ENCODE measurements at places on chromosomes 6 and 20. TPM values are rescaled to one million over a fixed set of nuclear protein-coding genes. Genes with fewer than 3 reads are reported as not detected.

DNA sequence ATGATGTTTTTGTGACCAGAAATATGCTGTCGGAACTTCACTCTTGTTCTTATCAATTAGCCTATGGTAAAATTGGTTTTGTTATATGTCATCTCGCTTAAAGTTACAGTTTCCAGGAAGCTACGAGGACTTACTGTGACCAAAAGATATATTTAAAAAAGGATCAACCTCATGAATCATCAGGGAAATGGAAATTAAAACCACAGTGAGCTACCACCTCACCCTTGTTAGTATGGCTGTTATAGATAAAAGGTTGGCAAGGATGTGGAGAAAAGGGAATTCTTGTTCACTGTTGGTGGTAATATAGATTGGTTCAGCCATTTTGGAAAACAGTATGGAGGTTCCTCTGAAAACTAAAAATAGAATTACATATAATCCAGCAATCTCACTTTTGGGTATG, 14.3 kb upstream of the INSM1 start:
- no peak for DNase-seq

GRCh38 chr20:63134201-63134612, 81.7 kb downstream of the YTHDF1 start:
- DNase-seq: no peak

- no peak for DNase-seq
These were observed 72.4 kb downstream of the HFE start for GRCh38 chr6:26159357-26160273.

The FBXL4 gene
- total RNA-seq: 18.4 TPM

- DNase-seq: no peak
These were observed 7.7 kb upstream of the SCP2D1 start for GRCh38 chr20:18805881-18806280.

GRCh38 chr6:105896052-105896820, 189.9 kb upstream of the PRDM1 start:
- DNase-seq: no peak
